PC-3 (cell line): ENCODE measurements at places on chromosomes 6 and 20.

DNA sequence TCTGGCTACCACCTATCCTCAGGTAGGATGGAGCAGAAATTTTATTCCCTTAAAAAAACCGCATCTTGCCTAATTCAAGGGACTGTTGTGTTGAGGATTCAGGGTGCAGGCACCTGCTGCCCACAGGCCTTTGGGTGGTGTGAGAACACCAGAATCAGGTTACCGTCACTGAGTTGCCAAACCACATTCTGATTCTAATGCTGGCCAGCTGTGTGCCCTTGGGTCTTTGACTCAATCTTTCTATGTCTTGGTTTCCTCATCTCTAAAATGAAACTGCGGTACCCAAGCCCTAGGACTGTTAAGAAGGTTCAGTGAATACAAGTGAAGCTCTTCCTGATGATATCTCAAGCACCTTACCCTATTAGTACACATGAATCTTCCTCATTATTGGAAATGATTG lies 827.3 kb downstream of the DHX35 start:
- DNase-seq, result no peak

DNA sequence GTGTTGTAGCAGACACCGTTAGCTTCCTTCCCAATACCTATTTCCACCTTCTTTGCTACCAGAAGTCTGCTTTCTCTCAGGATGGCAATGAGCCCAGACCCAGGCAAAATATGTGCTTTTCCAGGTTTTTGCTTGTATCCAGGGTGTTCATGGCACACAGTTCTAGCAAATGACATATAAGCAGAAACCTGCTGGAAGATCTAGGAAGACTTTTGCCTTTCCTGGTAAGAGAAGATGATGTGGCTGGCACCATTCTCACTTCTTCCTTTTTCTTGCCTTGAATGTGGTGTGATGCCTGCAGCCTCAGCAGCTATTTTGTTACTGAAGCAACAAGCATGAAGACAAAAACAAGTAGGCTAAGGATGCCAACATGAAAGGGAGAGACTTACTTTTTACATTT lies 19.2 kb upstream of the TBC1D22B start:
- no peak for DNase-seq

DNA sequence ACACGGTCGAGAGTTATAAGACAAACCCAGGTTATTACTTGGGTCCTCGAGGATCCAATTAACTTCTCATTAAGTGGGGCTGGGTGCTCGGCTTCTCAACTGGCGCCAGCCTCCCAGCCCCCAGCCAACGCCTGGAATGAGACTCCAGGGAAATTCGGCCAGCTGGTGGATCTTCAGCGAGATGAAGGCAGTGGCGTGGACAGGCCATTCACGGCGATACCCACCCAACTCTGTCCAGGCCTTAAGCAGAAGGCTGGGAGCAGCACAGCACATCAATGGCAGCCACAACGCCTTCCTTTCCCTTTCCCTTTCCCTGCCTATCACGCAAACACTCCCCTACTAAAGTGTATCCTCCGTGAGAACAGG lies 868 bp downstream of the METTL24 start:
- DNase-seq, result no peak

GRCh38 chr20:51542033-51542570 lies 417 bp downstream of the NFATC2 start:
- no peak for DNase-seq

GRCh38 chr6:100464903-100465700 lies at the start of gene SIM1:
SIM1 (minus strand) TSS chr6:100464921; CDS start chr6:100463468, 1,453 bp downstream.
- no peak for DNase-seq

DNA sequence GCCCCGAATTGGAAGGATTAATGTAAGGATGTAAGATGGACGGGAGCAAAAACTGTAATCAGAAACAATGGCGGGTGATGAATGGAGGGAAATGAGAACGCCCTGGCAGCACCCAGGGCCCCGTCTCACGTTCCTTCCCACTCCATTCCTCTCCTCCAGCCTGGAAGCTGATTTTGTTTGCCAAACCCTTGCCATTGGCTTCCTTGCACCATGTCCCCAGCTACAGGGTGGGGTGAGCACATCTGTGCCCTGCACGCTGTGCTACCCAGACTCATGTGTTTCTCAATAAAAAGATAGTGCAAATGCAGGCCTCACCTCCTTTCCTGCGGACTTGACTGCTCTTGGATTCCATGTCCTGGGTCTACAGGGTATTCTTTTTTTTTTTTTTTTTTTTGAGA lies 26.7 kb downstream of the SCP2D1 start:
- no peak for DNase-seq

GRCh38 chr6:97689078-97689754 lies 406.2 kb upstream of the MMS22L start:
- DNase-seq, result no peak

DNA sequence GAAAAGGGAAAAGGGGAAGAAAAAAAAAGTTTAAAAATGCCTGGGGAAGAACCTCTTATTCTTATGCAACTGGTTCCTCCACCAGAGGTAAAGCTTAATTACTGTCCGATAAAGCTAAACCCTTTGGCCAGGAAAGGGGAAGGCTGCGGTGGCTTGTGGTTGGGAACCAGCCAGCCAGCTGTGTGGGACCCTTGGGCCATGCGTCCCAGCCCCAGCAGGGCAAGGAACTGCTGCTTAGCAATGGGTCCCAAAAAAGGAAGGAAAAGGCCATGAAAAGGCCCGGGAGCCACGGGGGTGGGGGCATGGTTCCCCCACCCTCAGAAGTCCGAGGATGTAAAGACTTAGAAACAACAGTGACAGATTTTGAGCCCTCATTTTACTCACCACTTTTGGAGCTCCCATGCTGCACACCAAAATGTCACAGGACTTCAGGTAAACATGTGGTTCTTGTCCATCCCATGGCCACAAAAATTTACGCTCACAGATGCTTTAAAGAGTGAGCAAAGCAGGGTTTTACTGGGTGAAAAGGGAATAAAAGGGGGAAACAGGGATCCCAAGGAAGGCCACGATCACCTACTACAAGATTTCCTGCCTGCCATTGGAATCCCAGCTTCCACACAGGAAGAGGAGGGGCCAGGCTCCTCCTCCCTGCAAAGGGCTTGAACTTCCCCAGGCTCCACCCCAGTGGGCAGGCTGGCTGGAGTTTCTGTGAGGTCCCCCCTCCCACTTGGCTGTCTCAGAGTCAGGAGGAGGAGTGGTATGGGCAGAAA lies 1234.7 kb upstream of the GJE1 start:
- DNase-seq, result no peak

- peak; percentile 14 for DNase-seq
Measured at GRCh38 chr6:135250234-135250633, 69.1 kb downstream of the MYB start.

DNA sequence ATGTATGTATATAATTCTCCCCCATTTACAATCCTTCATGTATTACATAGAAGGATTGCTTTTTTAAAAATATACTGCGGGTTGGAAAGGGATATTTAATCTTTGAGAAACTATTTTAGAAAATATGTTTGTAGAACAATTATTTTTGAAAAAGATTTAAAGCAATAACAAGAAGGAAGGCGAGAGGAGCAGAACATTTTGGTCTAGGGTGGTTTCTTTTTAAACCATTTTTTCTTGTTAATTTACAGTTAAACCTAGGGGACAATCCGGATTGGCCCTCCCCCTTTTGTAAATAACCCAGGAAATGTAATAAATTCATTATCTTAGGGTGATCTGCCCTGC lies 3.6 kb downstream of the FOXC1 start:
- no peak for DNase-seq

DNA sequence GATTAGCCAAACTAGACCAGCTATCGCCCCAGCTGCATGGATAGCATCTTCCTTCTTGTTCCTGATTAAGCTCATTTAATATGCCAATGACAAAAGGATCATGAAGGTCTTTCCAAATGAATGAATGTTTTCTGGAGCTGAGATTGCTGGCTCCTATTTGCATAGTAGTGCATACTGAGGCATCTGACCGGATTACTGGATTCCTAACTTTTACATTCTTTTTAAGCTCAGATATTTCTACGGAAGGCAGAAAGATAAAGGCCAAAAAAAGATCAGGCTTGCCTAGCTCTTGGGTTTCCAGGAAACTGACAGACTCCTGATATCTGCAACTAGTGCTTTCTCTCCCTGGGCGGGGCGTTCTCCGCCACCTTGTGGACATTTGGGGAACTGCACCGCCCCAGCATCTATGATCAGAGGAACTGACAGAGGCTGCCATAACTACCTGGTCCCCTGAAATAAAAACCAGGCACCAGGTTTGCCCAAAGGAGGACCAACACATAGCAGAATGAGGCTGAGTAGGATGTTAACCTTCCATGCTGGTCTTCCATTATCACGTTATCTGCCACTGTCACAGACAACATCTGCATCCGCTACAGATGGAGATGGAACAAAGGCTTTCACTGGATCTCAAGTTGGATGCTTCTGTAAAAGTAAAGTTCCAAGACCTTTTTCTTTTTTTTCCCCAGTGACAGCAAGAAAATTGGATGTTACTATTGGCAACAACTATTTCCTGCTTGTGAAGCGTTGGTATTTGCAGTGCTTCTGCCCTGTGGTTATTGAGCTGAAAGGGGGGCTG lies 33.2 kb downstream of the NT5E start:
- DNase-seq, result peak; percentile 85

DNA sequence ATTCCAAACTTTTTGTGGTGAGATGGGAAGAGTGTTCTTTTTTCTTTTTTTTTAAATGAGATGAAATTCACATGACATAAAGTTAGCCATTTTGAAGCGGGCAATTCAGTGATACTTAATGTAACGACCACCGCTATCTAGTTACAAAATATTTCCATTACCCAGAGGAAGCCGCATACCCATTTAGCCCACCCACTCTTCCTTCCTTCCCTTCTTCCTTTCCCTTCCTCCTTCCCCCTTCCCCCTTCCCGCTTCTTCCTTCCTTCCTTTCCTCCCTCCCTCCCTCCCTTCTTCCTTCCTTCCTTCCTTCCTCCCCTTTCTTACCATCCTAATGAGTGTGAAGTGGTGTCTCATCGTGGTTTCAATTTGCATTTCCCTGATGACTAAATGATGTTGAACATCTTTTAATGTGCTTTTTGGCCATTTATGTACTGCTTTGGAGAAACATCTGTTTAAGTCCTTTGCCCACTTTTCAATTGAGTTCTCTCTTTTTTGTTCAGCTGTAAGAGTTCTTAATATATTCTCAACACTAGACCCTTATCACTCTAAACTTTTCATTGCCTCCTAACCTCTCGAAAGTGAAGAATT lies 371.1 kb downstream of the FARS2 start:
- no peak for DNase-seq

DNA sequence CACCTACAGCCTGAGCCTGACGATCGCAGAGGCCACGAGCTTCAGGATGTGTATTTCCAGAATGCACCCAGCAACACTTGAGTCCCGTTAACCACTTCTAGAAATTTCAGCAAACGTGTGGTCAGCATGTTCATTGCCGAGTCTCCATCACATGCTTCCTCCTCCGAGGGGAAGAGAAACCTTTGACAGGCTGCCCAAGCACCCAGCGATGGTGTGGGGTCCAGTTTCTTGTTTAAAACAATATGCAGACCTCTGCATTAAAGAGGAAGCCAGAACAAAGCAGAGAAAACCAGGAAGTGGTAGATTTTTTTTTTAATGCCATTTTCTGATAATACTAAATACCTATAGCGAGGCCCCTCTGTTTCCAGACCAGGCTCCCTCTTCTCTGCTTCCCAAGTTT lies 71.9 kb downstream of the GNAS-AS1 start:
- no peak for DNase-seq

DNA sequence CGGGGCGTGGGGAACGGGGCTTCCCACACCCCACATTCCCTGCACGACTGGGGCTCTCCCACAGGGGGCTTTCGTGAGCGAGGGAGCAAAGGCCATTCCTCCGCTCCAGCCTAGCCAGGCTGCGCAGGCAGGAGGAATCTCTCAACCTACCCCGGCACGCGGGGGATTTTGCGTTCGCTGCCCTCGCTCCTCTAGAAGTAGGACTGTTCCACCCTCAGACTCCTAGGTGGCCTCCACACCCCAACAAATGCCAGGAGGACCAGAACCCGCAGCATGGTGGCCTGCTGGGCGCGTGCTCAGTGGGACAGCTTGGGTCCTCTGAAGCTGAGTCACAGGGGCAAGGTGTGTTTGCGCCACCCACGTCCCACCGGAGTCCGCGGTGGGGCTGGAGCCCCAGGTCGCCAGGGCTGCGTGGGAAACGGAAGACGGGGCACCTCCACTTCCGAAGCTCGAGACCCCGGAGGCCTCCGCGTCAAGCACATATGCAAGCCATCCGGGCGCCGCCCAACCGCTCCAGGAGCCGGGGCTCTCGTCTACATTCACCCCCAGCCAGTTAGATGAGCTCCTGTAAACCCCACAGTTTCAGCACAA lies 1938.5 kb upstream of the DEFB115 start:
- DNase-seq, result no peak

GRCh38 chr6:129871221-129871620 lies 10.1 kb upstream of the TMEM244 start:
- DNase-seq, result no peak

DNA sequence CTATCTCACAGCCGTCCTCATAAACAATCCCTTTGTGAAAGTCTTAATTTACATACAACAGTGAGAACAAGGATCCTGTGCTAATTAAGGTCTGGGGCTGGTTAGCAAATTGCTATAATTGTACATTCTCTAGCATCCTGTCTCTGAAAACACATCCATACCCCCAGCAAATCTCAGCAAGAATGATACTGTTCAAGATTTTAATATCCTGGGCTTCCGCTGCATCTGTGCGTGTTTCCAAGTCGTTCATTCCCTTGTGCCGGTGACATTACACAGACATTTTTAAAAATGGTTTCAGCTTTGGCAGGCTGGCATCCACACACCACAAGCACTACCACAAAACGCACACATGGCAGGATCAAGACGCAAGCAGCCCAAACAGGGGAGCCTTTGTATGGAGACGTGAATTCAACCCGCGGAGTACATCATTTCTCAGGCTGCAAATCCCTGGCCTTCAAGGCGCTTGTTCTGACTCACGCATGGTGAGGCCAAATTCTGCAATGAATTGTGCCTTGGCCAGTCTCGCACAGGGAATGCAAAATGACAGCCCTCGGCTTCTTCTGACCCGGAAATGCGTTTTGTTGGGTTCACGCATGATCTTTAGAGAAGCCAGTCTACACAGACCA lies 20.3 kb downstream of the ZMYND8 start:
- no peak for DNase-seq

DNA sequence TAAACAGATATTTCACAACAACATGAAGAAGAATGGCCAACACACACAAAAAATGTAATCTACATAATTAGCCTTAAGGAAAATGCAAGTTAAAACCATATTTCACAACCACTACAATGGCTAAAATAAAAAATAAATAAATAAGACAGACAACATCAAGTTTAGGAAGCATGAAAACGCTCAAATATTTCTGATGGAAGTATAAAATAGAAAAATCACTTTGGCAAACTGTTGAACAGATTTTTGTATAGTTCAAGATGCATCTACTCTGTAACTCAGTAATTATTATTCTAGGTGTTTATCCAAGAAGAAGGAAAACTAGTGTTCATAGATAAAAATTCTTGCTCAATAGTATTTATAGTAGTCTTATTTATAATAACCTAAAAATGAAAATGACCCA lies 1410.1 kb upstream of the ADGRB3 start:
- DNase-seq, result no peak

GRCh38 chr6:69179681-69180080 lies 544.6 kb downstream of the ADGRB3 start:
- DNase-seq, result no peak

GRCh38 chr6:137261761-137262160 lies 42.6 kb upstream of the IFNGR1 start:
- peak; percentile 87 for DNase-seq
